Ascending aorta (tissue), 2 donors: ENCODE measurements at places on chromosomes 2 and 18. TPM values are rescaled to one million over a fixed set of nuclear protein-coding genes. Genes with fewer than 3 reads are reported as not detected.

DNA sequence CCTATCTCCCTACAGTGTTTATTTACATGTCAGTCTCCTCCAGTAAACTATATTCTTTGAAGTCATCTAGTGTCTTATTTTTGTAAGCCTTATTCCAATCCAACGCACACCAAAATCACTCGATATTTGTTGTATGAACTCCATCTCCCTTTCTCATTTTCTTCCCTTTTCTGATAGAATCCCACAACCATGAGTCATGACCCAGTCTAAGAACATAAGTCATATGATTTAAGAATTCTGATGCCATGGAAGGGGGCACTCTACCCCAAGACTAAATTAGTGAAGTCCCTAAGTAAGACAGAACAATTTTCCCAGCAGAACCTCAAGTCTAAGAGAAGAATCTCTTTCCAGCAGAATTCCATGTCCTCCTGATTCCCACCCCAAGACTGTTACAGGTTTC, 5.4 kb downstream of the CHMP3 start:
- H3K27ac ChIP-seq = no peak overlapping the region
- H3K4me3 ChIP-seq = no peak overlapping the region

DNA sequence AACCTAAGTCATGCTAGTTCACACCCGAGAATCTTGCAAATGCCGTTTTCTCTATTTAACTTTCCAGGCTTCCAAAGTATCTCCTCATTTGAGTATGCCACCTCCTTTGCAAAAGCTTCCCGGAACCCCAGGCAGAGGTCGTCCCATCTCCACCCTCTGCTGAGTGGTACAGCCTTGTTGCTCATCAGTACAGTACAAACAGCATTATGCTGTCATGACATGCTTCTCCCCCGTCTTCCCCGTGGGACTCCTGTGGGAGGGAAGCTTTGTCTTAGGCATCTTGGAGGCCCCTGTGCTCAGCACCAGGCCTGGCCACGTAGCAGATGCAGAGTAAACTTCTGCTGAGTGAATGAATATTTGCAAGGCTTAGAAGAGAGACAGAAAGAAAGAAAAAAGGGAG, 102.7 kb downstream of the CDCA7 start:
- H3K4me3 ChIP-seq = no peak overlapping the region
- no peaks in the 10 kb centered on the region for H3K36me3 ChIP-seq
- no peaks in the 10 kb centered on the region for H3K27me3 ChIP-seq
- H3K4me1 ChIP-seq = no peaks in the 10 kb centered on the region
- DNase-seq = no peak

- DNase-seq = peak; percentile 50
- H3K4me1 ChIP-seq = peaks cover 6% of the 10 kb centered on the region
- no peak overlapping the region for H3K4me3 ChIP-seq
Observed at GRCh38 chr18:2893676-2894075, 46.9 kb downstream of the EMILIN2 start.

GRCh38 chr2:119204525-119204924, 19.1 kb upstream of the STEAP3 start:
- H3K27me3 ChIP-seq = no peaks in the 10 kb centered on the region
- no peak overlapping the region for H3K27ac ChIP-seq
- H3K4me3 ChIP-seq = no peak overlapping the region
- no peaks in the 10 kb centered on the region for H3K4me1 ChIP-seq

DNA sequence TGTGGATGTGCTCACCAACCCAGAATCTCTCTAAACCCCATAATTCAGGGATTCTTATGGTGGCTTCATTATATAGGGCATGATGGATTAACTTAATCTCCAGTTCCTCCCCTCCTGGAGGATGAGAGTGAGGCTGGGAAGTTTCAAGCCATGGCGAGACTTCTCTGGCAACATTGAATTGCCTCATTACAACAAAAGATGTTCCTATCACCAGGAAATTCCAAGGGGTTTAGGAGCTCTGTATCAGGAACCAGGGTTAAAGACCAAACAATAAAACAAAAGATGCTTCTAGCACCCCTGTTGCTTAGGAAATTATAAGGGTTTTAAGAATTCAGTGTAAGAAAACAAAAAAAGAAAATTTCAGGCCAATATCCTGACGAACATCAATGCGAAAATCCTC, 100.1 kb downstream of the NAB1 start:
- no peaks in the 10 kb centered on the region for H3K4me1 ChIP-seq
- no peaks in the 10 kb centered on the region for H3K27me3 ChIP-seq
- no peak overlapping the region for H3K4me3 ChIP-seq
- H3K27ac ChIP-seq = no peak overlapping the region

GRCh38 chr18:23301972-23302371, 151.1 kb upstream of the RIOK3 start:
- H3K36me3 ChIP-seq = no peaks in the 10 kb centered on the region
- H3K4me3 ChIP-seq = no peak overlapping the region
- DNase-seq = no peak

Gene GCG
- total RNA-seq = not detected

DNA sequence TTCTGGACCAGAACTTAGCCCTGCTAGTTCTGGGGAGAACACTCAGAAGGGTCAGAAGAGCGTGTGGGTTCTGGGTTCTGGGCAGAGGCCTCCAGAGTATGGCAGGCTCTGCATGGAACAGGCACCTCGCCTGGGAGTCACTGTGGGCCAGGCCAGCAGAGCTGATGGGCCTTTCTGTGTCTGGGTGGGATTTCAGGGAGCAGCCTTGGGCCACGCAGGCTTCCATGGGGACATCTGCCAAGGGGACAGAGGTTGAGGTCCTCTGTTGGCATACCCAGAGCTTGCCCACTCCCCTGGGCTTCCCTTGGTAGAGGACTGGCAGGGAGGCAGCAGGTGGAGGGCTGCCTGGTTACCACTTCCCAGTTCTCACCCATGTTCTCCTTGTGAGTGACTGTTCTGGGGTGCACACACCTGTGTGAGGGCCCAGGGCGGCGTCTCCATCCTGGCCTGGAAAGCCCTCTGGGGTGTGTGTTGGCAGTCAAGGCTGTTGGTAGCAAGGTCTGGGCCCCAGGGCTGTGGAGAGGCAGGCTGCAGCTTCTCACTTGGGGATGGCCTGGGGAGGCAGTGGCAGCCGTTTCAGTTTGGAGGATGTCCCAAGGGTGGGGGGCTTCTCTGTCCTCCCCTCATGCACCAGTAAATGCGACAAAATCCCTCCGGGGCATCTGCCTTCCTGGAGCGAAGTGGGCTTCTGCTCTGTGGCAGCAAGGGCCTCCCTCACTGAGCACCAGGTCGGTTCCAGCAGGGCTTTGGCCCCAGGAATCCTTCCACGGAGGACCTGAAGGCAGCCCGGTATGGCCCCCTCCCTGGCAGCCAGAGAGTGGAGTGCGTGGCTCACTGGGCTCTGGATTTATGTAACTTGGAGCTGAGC, 74.6 kb upstream of the HDAC4 start:
- no peaks in the 10 kb centered on the region for H3K36me3 ChIP-seq
- H3K4me3 ChIP-seq = no peak overlapping the region
- no peak overlapping the region for H3K27ac ChIP-seq
- DNase-seq = no peak

DNA sequence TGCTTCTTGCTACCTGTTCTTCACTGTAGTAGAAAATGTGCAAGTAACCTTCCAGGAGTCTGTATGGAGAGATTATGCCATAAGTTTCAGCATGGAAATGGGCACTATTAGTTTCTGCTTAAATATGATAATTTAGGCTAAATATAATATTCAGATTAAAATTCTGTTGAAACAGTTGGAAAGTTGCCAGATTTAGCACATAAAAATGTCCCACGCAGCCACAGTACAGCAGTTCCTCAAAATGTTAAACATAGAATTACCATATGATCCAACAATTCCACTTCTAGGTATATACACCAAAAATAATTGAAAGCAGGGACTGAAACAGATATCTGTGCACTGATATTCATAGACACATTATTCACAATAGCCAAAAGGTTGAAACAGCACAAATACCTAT, 121.2 kb downstream of the NRP2 start:
- H3K36me3 ChIP-seq = no peaks in the 10 kb centered on the region
- H3K27me3 ChIP-seq = no peaks in the 10 kb centered on the region
- no peak for DNase-seq

GRCh38 chr2:241272303-241273209, 42.9 kb downstream of the HDLBP start:
- peaks cover 14% of the 10 kb centered on the region for H3K4me1 ChIP-seq
- H3K36me3 ChIP-seq = peaks cover 8% of the 10 kb centered on the region
- peak; percentile 87 for DNase-seq

DNA sequence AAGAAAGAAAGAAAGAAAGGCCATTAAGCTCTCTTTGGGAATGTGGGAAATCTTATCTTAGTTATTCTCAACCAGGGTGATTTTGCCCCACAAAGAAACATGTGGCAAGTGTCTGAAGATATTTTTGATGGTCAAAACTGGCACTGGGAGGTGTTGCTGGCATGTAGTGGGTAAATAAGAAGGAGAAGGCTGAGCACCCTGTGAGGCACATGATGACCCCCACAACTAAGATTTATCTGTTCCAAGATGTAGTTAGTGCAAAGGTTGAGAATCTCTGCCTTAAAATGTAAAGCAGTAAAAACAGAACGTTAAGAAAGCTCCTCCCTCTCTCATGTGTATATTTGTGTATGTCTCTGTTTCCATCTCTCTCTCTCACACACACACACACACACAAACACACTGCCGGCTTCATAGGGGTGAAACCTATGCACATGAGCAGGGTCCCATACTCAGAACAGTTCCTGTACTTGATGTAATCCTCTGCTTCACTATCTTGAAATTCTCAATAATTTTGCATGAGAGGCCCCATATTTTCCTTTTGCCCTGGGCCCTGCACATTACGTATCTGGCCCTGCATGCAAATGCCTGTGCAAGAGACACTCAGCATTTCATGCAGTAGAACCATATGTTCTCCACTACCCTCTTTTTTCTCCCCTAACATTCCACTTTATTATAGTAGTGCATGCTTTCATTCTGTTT, 94.3 kb downstream of the MREG start:
- H3K36me3 ChIP-seq = no peaks in the 10 kb centered on the region
- H3K27me3 ChIP-seq = no peaks in the 10 kb centered on the region
- no peak overlapping the region for H3K4me3 ChIP-seq
- DNase-seq = no peak
- H3K4me1 ChIP-seq = peaks cover 5% of the 10 kb centered on the region
